ENCODE measurements at places on chromosomes 12 and 14.

- no peak for DNase-seq
Measured at GRCh38 chr14:29166507-29166906, 399.9 kb downstream of the FOXG1 start.

DNA sequence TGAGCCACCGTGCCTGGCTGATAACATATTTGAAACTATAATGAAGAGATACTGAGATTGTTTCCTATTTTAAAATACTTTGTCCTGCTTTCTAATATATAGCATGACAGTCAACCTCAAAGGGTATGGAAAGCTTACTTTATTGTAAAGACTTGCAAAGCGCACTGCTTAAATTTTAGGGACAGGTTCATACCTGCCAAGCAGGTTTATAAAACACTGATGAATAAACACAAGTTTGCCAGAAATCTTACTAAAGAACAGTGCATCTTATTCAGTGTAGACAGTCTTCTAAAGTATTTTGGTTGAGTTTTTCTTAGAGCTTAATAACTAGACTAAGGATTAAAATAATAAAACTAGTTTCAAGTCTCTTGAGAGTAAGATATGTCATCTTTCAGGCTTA is 4.8 kb downstream of the C12orf71 start:
- DNase-seq, result no peak

DNA sequence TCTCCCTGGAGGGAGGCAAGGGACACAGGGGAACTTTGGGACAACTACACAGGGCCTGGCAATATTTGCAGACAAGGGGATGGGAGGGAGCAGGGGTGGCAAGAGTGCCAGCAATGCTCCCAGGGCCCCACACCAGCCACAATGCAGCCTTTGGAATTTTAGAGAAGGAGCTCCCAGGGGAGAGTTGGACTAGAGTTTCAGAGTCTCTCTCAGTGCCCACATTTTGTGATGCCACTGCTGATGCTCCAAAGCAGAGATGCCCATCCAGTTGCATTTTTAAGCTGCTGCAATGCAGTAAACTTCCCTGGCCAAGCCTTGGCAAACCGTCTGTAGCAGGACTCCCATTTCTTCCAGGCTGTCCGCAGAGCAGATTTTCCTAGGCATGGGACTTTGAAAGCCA is 98.9 kb downstream of the ZFP36L1 start:
- no peak for DNase-seq

DNA sequence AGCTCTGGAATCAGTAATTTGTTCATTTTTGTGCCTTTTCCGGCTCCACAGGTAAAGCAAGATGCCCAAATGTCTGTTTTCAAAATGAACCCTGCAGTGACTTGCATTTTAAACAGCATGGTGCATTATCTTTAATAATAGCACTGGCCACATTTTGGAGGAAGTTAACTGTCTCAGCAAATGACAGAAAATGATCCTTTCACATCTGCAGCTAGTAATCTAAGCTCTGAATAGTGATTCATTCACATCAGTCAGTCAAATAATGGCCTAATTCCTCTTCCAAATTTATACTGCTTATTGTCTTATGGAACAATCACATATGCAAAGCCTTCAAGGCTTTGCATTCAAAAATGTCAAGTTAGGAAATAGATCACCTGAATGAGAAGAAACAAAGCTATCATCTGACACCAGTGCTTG is 75.6 kb downstream of the PPM1H start:
- DNase-seq, result no peak

DNA sequence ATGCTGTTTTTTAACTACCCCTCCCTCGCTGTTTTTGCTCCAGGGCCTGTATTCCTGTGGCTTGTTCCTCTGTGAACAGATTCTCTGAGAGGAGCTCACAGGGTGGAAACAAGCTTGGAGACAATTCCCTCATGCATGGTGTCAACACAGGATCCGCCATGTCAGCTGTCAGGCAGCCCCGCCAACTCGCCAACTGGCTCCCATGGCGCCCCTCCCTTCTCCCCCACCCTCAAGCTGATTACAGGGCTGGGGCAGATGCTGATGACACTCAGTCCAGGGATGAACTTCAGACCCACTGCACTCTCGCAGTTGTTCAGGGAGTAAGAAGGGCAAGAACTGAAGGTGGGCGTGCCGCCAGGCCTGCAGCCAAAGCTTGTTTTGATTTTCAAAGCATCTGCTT is 229.9 kb downstream of the NTF3 start:
- DNase-seq, result no peak

- no peak for DNase-seq
Measured at GRCh38 chr14:77543240-77543551, 44.6 kb upstream of the ISM2 start.

GRCh38 chr14:77859934-77860570 is 60.1 kb downstream of the ADCK1 start:
- DNase-seq, result no peak

- DNase-seq, result no peak
Measured at GRCh38 chr12:89166525-89166934, 185.8 kb downstream of the DUSP6 start.

GRCh38 chr14:34931206-34931605 is 51.6 kb upstream of the SRP54 start:
- peak; percentile 5 for DNase-seq
